ENCODE measurements at places on chromosomes 11 and 22. TPM values are rescaled to one million over a fixed set of nuclear protein-coding genes. Genes with fewer than 3 reads are reported as not detected.

GAB4 gene
- 0.14 TPM for total RNA-seq

ALX4 gene
- total RNA-seq, result not detected

ISX gene
- not detected for total RNA-seq

LRRC10B gene
- total RNA-seq, result not detected

C11orf42 gene
- not detected for total RNA-seq

CBLIF gene
- total RNA-seq, result not detected

SLC37A2 gene
- 0.47 TPM for total RNA-seq

NAT10 gene
- 169 TPM for total RNA-seq

FOLR2 gene
- total RNA-seq, result not detected

OR10A2 gene
- total RNA-seq, result not detected

MS4A3 gene
- not detected for total RNA-seq

DNA sequence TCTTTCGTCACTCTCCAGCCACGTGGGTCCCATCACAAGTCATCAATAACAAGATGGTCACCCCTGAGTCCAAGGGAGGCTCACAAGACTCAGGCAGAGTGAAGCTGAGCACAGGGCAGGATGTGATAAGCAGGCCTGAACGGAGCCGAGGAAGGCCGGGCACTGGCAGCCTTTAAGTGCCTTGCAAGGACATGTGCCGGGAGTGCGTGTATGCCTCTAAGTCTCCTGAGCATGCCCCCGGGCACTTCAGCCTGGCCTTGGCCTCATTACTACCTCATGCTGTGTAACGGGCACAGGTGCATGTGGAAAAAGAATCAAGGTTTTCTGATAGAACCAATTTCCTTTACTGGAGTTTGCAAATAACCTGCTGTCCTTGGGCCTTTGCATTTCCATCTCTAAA is 55.8 kb downstream of the UBASH3B start:
- H3K4me1 ChIP-seq, result peaks cover 47% of the 10 kb centered on the region
- no peak overlapping the region for H3K4me3 ChIP-seq
- H3K36me3 ChIP-seq, result peaks cover 16% of the 10 kb centered on the region

DNA sequence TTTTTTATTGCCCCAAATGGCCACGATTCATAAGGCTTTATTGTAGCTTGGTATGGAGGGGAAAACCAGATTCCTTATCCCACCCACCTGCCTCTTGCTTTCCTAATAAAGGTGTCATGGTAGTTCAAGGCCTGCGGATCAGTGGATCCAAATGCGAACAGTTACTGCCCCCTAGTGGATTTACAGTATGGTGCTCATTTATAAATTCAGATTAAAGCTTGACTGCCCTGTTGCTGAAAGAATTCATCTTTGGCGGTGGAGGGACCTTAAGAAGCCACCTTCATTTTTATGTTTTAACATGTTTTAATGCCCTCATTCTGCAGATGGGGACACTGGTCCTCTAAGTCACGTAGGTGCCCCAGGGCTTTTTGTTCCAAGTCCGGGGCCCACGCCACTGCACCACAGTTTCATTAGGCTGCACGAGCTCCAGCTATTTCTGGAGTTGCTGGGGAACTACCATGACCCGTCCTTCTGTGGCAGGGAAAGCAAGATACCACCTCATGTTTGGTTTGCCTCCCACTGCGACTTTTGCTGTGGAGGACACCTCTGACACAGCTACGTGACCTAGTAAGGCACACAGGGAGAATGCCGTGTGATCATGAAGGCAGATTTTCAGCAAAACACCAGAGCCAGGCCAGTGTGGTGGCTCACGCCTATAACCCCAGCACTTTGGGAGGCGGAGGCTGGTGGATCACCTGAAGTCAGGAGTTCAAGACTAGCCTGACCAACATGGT is 15.6 kb upstream of the INCENP start:
- H3K4me1 ChIP-seq, result peaks cover 14% of the 10 kb centered on the region
- no peak for DNase-seq
- H3K36me3 ChIP-seq, result no peaks in the 10 kb centered on the region

GRCh38 chr11:103749158-103749557 is 287.3 kb upstream of the DDI1 start:
- H3K4me3 ChIP-seq, result no peak overlapping the region
- no peaks in the 10 kb centered on the region for H3K4me1 ChIP-seq
- no peak overlapping the region for H3K27ac ChIP-seq
- no peaks in the 10 kb centered on the region for H3K36me3 ChIP-seq
- H3K27me3 ChIP-seq, result no peaks in the 10 kb centered on the region

- H3K27ac ChIP-seq, result no peak overlapping the region
- H3K36me3 ChIP-seq, result no peaks in the 10 kb centered on the region
- DNase-seq, result no peak
- no peak overlapping the region for H3K4me3 ChIP-seq
These were observed 45.3 kb downstream of the MN1 start for GRCh38 chr22:27756212-27756660.

DNA sequence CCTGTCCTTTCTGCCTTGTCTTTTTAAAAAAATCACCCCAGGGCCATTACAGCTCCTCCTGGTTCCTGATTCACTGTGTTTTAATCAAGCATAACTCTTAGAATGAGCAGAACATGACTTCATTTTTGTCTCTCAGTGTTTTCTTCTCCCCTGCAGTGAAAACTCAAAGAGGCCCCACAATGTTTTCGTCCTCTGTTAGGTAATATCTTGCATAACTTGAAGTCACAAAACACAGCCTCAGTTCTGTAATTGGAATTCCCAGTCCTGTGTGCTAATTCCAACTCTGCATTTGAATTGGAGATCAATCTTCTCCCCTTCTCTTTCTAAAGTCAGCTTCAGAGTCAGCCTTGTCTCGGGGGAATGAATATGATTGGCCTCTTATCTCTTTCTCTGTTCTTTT is 186.5 kb upstream of the NAV2 start:
- no peaks in the 10 kb centered on the region for H3K36me3 ChIP-seq
- H3K4me3 ChIP-seq, result no peak overlapping the region
- DNase-seq, result no peak
- H3K4me1 ChIP-seq, result no peaks in the 10 kb centered on the region
- no peak overlapping the region for H3K27ac ChIP-seq

GRCh38 chr11:35126000-35126878 is 12.7 kb upstream of the CD44 start:
- H3K4me3 ChIP-seq, result peak overlapping the region; percentile 73
- H3K4me1 ChIP-seq, result peaks cover 53% of the 10 kb centered on the region
- H3K27ac ChIP-seq, result peak overlapping the region; percentile 91
- no peaks in the 10 kb centered on the region for H3K27me3 ChIP-seq
- DNase-seq, result peak; percentile 67

DNA sequence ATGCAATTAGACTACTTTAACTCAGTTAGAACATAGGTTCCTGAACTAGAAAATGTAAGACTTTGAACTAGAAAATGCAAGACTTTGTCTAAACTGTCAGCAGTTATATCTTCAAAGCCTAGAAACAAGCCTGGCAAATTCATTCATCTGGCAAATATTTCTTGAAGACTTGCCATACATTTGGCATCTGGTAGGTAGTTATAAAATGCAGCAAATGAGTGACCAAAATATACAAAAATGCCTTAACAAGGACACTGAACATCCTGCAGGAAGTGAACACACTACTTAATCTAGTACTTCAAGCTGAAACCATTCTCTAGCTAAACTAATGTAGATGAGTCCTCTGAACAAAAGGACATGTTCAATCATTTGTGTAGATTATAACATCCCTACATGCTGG is 84.7 kb upstream of the SCUBE2 start:
- H3K27me3 ChIP-seq, result no peaks in the 10 kb centered on the region
- H3K4me1 ChIP-seq, result peaks cover 8% of the 10 kb centered on the region
- no peak overlapping the region for H3K27ac ChIP-seq
- DNase-seq, result no peak
- no peak overlapping the region for H3K4me3 ChIP-seq

DNA sequence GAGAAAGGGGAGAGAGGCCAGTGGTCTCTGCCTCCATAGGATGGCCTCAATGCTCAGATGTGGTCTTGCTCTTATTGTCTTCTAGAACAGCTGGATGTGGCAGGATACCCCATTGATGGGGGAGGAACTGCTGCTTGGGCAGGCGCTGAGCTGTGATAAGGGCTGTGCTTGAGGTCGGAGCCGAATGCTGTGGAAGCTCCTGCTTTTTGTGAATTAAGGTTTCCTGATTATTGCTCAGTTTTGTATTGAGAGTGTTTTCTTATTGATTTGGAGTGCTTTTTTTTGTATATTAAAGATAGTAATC is 57.2 kb downstream of the CABIN1 start:
- peaks cover 23% of the 10 kb centered on the region for H3K4me1 ChIP-seq
- H3K27me3 ChIP-seq, result no peaks in the 10 kb centered on the region
- H3K4me3 ChIP-seq, result no peak overlapping the region
- H3K27ac ChIP-seq, result no peak overlapping the region
- no peak for DNase-seq

GRCh38 chr11:2821891-2822290 is 63.7 kb downstream of the CDKN1C start:
- H3K27ac ChIP-seq, result no peak overlapping the region
- DNase-seq, result no peak
- H3K4me3 ChIP-seq, result no peak overlapping the region
- H3K4me1 ChIP-seq, result no peaks in the 10 kb centered on the region
- H3K36me3 ChIP-seq, result peaks cover 35% of the 10 kb centered on the region
- no peaks in the 10 kb centered on the region for H3K27me3 ChIP-seq

- H3K36me3 ChIP-seq, result peaks cover 20% of the 10 kb centered on the region
- no peaks in the 10 kb centered on the region for H3K27me3 ChIP-seq
These were observed 43.8 kb downstream of the FLI1 start for GRCh38 chr11:128737704-128738103.

- no peak for DNase-seq
- H3K4me1 ChIP-seq, result peaks cover 6% of the 10 kb centered on the region
- H3K27me3 ChIP-seq, result peaks cover 8% of the 10 kb centered on the region
- H3K36me3 ChIP-seq, result no peaks in the 10 kb centered on the region
- H3K27ac ChIP-seq, result no peak overlapping the region
- H3K4me3 ChIP-seq, result no peak overlapping the region
These were observed 41.0 kb downstream of the IGF2 start for GRCh38 chr11:2097998-2098690.

DNA sequence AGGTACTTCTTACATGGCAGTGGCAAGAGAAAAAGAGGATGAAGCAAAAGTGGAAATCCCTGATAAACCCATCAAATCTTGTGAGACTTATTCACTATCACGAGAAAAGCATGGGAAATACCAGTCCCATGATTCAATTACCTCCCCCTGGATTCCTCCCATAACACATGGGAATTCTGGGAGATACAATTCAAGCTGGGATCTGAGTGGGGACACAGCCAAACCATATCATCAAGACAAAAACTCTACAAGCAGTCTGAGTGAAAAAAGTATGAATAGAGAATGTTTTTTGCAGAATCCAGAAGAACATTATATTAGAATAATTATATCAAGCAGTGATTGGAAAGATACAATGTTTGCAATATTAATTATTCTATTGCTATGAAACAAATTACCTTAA is 893.7 kb downstream of the FAM181B start:
- DNase-seq, result no peak
- no peak overlapping the region for H3K4me3 ChIP-seq
- no peak overlapping the region for H3K27ac ChIP-seq
- no peaks in the 10 kb centered on the region for H3K27me3 ChIP-seq
- H3K4me1 ChIP-seq, result peaks cover 3% of the 10 kb centered on the region

DNA sequence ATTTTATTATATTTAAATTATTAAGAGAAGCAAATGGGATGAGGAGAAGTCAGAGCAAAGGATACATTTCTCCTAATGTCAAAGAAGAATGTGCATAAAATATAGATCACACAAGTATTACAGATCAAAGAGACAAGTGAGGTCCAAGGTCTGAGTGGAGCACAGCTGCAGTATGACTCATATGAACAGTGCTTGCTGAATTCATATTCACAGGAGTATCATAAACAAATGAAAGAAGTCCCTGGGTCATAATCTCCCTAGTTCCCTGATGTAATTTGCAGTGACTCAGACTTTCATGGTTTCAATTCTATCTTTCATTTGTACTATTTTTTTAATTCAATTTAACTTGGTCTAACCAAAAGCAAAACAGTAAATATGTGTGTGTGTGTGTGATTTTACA is 499.0 kb upstream of the CCDC179 start:
- H3K36me3 ChIP-seq, result no peaks in the 10 kb centered on the region
- H3K4me1 ChIP-seq, result no peaks in the 10 kb centered on the region
- no peaks in the 10 kb centered on the region for H3K27me3 ChIP-seq
- H3K4me3 ChIP-seq, result no peak overlapping the region
- H3K27ac ChIP-seq, result no peak overlapping the region
- DNase-seq, result no peak

DNA sequence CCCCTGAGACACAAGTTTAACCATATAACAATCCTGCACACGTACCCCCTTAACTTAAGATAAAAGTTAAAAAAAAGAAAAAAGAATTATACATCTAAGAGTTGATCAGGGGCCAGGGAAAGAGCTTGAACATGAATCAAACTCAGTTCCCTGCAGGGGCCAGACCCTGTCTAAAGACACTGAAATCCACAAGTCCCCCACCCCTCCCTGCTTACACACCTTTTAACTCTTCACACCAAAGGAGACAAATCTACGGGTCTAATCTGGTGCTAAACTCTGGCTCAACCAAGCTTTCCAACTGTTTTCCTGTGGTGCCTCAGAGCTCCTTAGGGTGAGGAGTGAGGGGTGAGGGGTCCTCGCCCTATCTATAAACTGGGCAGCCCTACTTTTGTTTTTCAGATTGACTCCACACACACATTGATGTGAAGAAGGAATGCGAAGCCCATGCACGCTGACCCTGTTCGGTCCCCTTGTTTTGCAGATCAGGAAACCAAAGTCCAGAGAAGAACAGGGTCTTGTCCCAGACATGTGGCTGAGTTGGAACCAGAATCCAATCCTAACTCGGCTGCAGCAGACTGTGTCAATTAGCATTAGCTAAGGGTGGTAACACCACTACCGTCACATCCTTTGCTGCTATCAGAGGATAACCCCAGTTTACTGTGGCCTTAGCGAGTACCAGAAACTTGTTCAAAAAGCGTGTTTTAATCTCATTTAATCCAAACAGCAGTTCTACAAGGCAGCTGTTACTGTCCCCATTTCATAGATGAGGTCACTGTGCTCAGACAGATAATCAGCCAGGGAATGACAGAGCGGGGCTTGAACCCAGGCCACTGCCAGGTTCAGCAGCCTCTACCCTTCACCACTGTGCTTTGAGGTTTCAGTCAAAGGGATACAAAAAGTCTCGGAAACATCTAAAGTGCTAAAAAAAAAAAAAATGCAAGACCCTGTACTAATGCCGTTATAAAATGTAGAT is 145.2 kb upstream of the SYT13 start:
- no peaks in the 10 kb centered on the region for H3K36me3 ChIP-seq
- H3K4me1 ChIP-seq, result no peaks in the 10 kb centered on the region
- no peak for DNase-seq
- no peak overlapping the region for H3K4me3 ChIP-seq
- H3K27me3 ChIP-seq, result peaks cover 30% of the 10 kb centered on the region

GRCh38 chr22:38862375-38863329 is 9.4 kb downstream of the CBX6 start:
- H3K27ac ChIP-seq, result peak overlapping the region; percentile 48
- no peak for DNase-seq
- peaks cover 4% of the 10 kb centered on the region for H3K4me1 ChIP-seq
- H3K36me3 ChIP-seq, result peaks cover 2% of the 10 kb centered on the region
- no peak overlapping the region for H3K4me3 ChIP-seq
- no peaks in the 10 kb centered on the region for H3K27me3 ChIP-seq
